ENCODE measurements at places on chromosomes 2 and 18.

DNA sequence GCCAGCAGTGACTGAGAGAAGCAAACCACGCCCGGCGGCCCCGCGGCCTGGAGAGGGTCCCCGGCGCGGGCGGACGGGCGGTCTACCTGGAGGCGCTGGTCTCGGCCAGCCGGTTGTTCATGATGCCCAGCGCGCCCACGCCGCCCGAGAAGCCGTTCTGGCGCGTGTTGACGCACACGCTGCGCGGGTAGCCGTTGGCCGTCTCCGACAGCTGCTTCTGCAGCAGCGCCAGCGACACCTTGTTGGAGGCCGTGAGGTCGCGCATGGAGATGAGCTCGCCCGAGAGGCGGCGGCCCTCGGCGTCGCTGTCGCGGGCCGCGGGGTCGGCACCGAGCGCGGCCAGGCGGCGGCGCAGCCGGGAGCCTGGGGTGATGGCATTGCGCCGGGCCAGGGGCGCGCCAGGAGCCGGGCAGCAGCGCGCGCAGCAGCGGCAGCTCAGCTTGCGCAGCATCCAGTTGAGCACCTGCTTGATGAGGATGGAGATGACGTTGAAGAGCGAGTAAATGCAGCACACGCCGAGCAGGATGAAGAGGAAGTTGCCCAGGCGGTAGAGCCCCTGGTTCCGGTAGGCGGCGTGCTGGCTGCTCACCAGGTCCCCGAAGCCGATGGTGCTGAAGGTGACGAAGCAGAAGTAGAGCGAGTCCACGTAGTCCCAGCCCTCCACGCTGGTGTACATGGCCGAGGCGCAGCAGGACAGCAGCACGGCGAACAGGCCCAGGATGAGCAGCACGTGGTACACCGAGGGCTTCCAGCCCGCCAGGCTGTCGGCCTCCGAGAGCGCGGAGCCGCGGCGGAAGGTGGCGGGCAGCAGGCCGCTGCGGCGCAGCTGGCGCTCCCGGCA, 118.1 kb downstream of the MSH2 start:
- DNase-seq = peak; percentile 92

- no peak for DNase-seq
Observed at GRCh38 chr2:205731583-205731981, 49.3 kb downstream of the NRP2 start.

GRCh38 chr2:152396051-152396511, 61.1 kb downstream of the FMNL2 start:
- no peak for DNase-seq

- DNase-seq = no peak
Observed at GRCh38 chr2:118417406-118418120, 329.3 kb downstream of the INSIG2 start.

GRCh38 chr18:13585379-13586153, 140.8 kb downstream of the FAM210A start:
- DNase-seq = no peak

GRCh38 chr2:45780541-45781463, 129.3 kb downstream of the PRKCE start:
- DNase-seq = no peak

DNA sequence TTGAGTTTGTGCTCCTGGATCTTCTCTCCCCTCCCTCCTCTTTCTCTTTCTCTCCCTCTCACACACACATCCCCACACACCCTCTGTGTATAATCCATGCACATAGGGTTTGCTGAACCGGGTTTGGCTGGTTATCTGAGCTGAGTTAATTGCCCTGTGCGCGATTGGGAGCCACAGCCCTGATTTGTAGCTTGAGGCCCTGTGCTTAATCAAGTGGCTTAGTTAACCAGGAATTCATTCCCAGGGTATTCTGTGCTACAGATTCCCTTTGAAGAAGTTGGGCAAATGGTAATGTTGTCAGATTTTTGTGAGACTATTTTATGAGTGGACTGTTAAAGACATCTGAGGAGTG, 6.2 kb downstream of the PARD3B start:
- DNase-seq = no peak

DNA sequence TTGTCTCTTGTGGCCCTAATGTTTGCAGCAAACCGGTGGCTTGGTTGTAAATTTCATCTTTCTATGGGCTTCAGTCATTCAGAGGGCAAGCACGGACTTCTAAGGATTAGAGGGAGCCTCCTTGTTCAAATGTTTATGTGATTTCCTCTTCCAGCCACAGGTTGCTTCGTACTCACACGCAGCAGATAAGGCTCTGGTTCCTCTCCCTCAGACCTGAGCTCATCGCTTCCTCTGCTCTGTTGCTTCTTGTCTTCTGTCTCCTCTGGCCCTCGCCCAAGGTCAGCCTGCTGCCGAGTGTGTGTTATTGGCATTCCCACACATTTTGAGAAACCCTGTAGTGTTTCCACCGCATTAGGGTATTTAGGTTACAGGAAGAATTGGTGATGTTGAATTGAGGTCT, 44.0 kb downstream of the MYL12B start:
- DNase-seq = no peak

DNA sequence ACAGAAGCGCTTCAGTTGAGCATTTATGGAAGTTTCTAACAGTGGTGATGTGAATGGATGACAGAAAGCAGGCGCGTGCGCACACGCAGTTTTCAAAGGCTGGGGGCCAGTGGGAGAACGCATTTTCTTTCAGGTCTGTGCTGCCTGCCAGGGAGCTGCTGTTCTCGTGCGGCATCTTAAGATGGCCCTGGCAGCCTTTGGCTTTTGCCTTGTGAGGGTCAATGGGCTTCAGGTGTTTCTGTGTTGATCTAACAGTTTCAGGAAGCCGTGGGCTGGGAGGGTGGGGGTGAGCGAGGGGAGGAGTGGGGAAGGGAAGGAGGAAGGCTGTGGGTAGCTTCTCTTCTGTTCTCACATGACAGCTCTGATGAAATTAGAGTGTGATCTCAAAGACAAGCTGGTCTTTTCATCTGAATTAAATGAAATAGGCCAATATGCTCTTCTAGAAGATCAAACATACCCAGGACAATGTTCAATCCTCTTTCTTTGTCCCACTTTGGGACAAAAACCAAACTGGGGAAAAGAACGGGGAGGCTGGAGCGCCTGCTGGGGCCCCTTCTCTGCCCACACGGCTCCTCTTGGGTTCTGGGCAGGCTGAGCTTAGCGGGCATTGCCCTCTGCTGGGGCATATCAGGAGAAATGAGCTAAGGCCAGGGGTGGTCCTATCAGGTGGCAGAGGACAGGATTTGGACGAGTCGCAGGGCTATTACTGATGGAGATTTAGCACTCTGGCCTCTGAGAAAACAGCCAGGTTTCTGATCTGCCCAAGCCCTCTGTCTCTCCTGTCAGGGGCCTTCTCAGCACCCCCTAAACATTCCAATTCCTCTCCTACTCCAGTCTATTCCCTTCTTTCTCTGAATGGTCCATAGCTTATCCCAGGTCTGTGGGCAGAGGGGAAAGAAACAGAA, 126.2 kb upstream of the LGALSL start:
- DNase-seq = peak; percentile 46

DNA sequence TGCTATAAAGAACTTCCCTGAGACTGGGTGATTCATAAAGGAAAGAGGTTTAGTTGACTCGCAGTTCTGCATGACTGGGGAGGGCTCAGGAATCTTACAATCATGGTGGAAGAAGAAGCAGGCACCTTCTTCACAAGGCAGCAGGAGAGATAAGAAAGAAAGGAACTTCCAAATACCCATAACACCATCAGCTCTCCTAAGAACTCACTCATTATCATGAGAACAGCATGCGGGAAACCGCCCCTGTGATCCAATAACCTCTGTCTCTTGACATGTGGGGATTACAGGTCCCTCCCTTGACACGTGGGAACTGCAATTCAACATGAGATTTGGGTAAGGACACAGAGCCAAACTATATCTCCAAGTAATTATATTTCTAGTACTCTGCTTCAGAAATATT, 163.8 kb upstream of the CDH20 start:
- DNase-seq = no peak

GRCh38 chr2:29281916-29282247, 166.7 kb downstream of the CLIP4 start:
- no peak for DNase-seq

- DNase-seq = no peak
Observed at GRCh38 chr2:25920336-25920735, 42.0 kb upstream of the ASXL2 start.

GRCh38 chr2:200742426-200742825, 69.3 kb upstream of the BZW1 start:
- DNase-seq = no peak

GRCh38 chr2:231627384-231628120, 34.9 kb downstream of the TEX44 start:
- DNase-seq = no peak

All from T-helper 1 cell (primary cell).